ENCODE measurements at places on chromosomes 7 and 10.

GRCh38 chr10:57689596-57690297 is 577.9 kb downstream of the IPMK start:
- DNase-seq: no peak

DNA sequence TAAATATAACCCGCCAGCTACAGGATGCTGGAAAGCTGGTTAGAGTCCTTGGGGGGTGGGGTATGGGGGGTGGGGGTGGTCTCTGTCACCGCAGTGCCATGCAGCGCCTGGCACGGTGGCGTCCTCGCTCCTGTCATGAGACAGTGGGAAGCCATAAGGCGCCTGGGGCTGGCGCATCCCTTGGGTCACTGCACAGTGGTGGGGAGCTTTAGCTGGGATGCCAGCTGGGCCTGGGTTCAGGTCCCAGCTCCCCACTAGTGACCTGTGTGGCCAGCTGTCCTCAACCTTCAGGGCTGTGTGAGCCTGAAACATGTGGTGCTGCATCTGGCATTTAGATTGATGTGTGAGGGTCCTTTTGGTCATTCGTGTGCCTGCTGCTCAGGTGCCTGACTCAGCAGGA is 93.9 kb downstream of the BMS1 start:
- no peak for DNase-seq

- DNase-seq: no peak
Measured at GRCh38 chr7:20556091-20556490, 59.4 kb upstream of the ABCB5 start.

GRCh38 chr10:123536176-123536845 is 129.8 kb upstream of the GPR26 start:
- no peak for DNase-seq

- no peak for DNase-seq
Measured at GRCh38 chr10:75170215-75170614, 40.4 kb upstream of the VDAC2 start.

- peak; percentile 93 for DNase-seq
Measured at GRCh38 chr7:140214075-140214684, 37.4 kb upstream of the KDM7A start.

DNA sequence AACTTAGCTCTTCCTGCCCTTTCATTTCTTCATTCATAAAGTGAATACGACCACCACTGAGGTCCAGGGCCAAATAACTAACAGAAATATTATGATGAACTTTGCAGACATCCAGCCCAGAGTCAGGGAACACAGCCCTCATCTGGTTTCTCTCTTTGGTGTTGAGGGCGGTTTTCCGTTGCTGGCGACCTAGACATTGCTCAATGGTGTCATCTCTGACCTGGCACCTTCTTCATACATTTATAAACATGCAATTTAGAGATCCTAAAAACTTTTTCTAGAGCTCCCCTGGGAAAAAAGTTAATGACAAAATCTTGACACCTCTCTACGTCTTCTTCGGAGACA is 324 bp upstream of the TET1 start:
- no peak for DNase-seq

Measured in fibroblast of mammary gland (primary cell).